ENCODE measurements at places on chromosomes 13 and 19.
A peak's percentile ranks its signal among the peaks of the same experiment; 100 is the strongest.

DNA sequence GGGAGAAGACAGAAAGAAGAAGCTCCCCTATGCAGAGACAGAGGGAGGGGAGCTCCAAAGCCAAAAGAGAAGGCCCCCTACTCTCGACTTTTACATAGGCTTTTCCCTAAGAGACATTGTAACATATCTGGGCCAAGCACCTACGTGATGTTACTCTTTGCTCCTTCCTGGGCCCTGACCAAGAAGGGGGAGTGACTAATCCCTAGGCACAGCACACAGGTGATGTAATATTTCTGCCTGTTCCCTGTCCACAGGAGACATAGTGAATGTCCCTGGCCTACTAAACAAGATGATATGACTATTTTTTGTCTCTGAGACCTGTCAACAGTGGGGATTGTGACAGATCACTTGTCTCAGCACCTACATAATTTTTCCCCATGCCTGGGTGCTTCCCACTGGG, 15.9 kb upstream of the ZNF254 start:
- no peak for DNase-seq

- DNase-seq: peak; percentile 52
Observed at GRCh38 chr19:47272448-47273312, 2.0 kb upstream of the INAFM1 start.

GRCh38 chr13:93466502-93467036, 240.0 kb downstream of the GPC6 start:
- no peak for DNase-seq

- peak; percentile 60 for DNase-seq
Observed at GRCh38 chr19:39341129-39341718, 997 bp upstream of the SAMD4B start.

DNA sequence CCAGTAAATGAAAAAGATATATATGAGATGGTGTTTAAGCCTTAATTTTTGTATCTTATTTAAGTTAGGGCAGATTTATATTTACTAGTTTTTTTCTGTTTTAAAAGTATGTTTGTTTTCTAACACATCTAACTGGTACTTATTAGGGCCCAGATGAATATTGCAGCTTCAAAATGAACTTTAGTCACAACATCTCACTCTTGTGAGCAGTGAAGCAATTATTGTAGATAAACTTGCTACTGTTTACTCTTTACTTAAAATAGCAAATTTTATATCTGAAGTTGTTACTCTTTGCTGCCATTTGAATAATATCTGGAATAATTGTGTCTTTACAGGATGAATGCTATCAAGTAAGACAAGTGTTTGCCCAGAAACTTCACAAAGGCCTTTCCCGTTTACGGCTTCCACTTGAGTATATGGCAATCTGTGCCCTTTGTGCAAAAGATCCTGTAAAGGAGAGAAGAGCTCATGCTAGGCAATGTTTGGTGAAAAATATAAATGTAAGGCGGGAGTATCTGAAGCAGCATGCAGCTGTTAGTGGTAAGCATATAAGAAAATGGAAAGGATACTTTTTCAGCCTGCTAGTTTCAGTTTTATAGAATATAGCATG, 166.8 kb downstream of the PDS5B start:
- DNase-seq: no peak

- DNase-seq: no peak
Observed at GRCh38 chr13:49569993-49570689, 15.2 kb downstream of the RCBTB1 start.

DNA sequence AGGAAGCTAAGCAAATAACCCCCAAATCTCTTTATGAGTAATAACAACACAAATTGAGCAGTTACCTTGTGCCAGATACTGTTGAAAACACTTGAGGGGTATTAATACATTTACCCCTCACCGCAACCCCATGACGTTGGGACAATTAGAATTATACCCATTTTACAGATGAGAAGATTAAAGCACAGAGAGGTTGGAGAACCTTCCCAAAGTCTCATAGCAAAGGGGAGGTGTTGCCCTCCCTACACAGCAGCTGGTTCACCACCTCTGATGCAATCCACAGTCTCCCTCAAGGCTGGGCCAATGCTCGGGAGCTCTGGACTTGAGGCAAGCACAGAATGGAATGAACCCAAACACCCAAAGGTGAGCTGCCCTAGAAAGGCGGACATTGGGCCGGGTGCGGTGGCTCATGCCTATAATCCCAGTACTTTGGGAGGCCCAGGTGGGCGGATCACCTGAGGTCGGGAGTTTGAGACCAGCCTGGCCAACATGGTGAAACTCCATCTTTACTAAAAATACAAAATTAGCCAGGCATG, 3.9 kb upstream of the CCNE1 start:
- DNase-seq: no peak

DNA sequence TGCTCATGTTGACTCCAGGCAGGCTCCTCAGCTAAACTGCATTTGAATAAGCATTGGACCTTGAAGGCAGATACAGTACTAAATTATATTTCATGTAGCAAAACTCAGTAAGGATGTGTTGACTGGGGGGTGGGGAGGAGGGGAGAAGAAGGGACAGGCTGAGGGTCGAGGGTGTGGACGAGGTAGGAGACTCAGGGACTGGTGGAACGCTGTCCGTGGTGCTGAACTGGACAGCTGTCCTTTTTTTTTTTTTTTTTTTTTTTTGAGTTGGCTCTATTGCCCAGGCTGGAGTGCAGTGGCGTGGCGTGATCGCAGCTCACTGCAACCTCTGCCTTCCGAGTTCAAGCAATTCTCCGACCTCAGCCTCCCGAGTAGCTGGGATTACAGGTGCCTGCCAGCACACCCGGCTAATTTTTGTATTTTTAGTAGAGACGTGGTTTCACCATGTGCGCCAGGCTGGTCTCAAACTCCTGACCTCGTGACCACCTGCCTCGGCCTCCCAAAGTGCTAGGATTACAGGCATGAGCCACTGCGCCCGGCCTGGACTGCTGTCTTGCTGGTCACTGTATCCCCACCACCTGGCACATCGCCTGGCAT, 33.2 kb upstream of the CASP14 start:
- no peak for DNase-seq

GRCh38 chr19:28140201-28140600, 1072.8 kb downstream of the UQCRFS1 start:
- DNase-seq: no peak

- no peak for DNase-seq
Observed at GRCh38 chr13:46166224-46166584, 15.8 kb downstream of the LCP1 start.

DNA sequence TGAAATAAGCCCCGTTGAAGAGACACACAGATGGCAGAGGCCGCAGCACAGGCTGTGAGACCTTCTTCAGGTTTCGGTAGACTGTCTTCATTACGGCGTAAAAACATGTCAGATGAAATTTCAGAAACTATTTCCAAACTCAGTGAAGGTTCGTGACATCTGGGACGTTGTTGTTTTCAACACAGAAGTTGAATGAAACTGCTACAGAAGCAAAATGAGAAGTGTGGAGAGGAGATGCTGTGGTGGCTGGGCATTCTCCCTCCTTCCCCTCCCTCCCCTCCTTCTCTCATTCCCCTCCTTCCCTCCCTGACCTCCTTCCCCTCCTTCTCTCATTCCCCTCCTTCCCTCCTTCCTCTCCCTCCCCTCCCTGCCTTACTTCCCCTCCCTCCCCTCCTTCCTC, 113.6 kb downstream of the ATP11A start:
- no peak for DNase-seq

GRCh38 chr13:101384929-101385328, 31.4 kb downstream of the NALCN start:
- DNase-seq: no peak

- DNase-seq: no peak
Observed at GRCh38 chr19:47854459-47854858, 4.6 kb upstream of the TPRX2 start.

- DNase-seq: no peak
Observed at GRCh38 chr13:112981451-112981850, 12.4 kb downstream of the MCF2L start.

DNA sequence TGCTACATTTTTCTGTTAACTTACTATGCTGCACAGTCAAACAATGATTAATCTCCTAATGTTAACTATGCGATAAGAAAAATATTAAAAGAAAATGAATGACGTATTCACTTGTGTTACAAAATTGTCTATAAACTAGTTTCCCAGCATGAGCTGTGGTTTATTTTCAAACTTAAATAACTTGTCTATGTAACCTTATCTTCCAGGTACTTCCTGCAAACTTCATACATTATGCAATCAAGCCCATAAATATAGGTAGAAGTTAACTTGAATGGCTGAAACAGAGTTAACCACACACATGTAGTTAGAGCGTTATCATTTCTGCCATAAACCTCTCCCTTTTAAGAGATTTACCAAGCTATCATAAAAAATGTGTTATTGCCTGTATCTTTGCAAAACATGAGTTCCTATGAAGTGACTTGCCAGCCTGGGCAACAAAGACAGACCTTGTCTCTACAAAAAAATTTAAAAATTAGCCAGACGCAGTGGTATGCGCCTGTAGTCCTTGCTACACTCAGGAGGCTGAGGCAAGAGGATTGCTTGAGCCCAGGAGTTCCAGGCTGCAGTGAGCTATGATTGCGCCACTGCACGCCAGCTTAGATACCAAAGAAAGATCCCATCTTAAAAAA, 17.7 kb upstream of the KLF5 start:
- no peak for DNase-seq

DNA sequence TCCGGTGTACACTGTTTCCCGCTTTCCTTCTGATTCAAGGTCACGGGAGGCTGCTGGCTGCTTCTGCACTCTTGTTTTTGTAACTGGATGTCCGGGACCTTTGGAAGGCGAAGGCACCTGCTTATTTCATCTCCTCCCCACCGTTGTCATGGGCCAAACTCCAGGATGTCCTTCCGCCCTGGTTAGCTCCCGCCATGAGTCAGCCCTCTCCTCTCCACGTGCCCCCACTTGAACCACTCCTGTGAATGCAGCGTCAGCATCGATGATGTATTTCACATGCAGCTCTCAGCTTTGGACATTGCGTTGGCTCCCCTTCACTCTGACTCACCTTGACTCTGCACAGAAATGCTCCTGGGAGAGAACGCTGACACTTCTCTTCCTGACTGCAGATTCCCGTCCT, 5.5 kb upstream of the GALP start:
- no peak for DNase-seq

- no peak for DNase-seq
Observed at GRCh38 chr13:71880753-71881541, 13.9 kb upstream of the DACH1 start.

DNA sequence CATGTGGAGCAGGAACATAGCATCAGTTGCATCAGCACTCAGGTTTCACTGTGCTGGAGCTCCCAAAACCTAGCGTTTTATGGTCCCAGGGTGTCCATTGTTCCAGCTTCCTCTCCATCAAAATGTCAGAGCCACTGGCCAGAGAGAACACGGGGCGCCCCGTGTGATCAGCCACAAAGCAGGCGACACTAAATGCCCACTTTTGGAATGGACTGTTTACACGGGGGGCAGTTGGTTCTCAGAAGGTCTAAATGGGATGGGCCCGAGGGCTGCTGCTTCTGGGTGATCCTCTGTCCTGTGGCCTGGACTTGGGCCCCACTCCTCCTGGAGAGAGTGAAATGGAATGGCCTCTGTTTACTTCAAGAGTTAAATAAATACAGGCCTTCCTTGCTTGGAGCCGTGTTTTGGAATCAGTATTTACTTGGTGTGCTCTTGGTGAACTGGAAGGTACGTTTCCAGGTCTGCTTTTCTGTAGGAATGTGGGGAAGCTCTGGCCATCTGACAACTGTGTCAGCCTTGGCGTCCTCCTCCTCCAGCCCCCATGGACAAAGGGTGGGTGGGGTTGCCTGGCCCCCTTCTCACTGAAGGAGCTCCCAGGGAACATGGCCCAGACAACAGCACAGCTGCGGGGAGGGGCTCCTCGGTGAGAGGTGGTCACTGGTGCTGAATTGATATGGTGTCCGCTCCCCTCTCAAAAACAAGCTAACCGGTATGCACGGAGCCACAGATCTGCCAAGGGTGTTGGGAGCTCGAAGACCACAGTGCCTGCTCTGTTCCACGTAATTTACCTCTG, 16.1 kb upstream of the MCF2L start:
- DNase-seq: peak; percentile 31

- peak; percentile 74 for DNase-seq
Observed at GRCh38 chr19:17680230-17680722, 7.9 kb downstream of the UNC13A start.

GRCh38 chr13:71879129-71879535, 12.1 kb upstream of the DACH1 start:
- DNase-seq: no peak

DNA sequence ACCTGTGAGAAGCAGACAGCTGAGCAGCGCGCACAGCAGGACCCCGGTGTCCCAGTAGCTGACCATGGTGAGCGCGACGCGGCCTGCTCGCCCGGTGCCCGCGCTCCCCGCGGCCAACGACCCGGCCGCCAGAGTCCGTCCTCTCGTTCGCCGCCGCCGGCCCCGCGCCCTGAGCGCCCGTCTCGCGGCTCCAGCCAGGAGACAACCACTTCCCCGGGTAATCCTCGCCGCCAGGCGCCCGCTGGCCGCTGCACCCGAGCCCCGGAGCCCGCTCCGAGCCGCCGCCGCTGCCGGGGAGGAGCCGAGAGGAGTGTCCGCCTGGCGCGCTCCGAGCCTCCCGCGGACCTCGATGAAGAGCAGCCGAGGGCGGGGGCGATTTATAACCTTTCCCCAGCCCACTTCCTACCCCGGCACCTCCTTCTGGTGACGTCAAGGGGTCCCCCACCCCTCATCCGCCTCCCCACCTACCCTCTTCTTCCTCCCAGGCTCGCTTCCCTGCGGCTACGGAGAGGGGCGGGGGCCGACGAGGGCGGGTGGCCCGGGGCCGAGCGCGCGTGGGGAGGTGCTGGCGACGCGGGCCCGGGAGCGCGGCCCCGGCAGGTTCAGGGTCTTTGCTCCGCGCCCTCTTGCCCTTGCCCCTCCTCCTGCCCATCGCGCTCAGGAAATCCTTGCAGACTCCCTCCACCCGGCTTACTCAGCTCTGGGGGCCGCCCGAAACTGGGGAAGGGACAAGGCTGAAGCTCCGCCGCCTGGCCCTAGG, at the start of gene FLT1:
TSS of gene FLT1 (minus strand) at position 351 of the 760 bp plus-strand sequence. CDS start at position 66, 285 bp downstream.
- DNase-seq: peak; percentile 84

DNA sequence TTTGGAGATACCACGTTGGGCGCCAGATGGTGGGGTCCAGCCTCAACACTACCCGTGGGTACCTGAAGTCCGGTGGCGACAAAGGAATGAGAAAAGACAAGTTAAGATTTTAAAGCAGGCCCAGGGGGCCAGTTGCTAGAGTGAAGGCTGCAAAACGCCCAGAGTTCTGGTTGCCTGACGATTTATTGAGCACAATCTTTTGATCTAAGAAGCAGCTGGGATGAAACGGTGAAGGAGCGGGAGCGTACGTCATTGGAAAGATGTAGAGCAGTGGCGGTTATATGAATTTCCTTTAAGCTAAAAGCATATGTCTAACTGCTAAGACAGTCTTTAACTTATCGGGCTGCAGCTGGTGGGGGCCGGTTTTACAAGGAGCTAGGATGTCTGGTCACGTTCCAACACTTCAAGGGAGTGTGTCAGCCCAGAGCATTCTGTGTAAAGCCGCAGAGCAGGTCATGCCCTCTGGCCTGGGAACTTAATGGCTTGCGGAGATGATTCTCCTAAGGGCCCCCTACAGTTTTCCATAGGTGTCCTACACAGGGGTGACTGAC, 28.9 kb upstream of the EVI5L start:
- no peak for DNase-seq

GRCh38 chr13:48637601-48638000, 16.1 kb upstream of the CYSLTR2 start:
- DNase-seq: no peak

- DNase-seq: no peak
Observed at GRCh38 chr13:29753618-29754472, 96.6 kb downstream of the UBL3 start.

Data from right lobe of liver (tissue), 6 donors.